ENCODE measurements at places on chromosomes 7 and 10. TPM values are rescaled to one million over a fixed set of nuclear protein-coding genes. Genes with fewer than 3 reads are reported as not detected.

- H3K4me1 ChIP-seq: no peaks in the 10 kb centered on the region
- DNase-seq: no peak
Measured at GRCh38 chr10:130621231-130621775, 485.1 kb downstream of the GLRX3 start.

- H3K27ac ChIP-seq: no peak overlapping the region
- no peak for DNase-seq
- H3K4me3 ChIP-seq: no peak overlapping the region
- no peaks in the 10 kb centered on the region for H3K4me1 ChIP-seq
Measured at GRCh38 chr10:117257721-117258120, 16.8 kb downstream of the SLC18A2 start.

GRCh38 chr7:142567201-142568075, 181.8 kb upstream of the PRSS1 start:
- H3K27me3 ChIP-seq: peaks cover 4% of the 10 kb centered on the region
- H3K4me1 ChIP-seq: no peaks in the 10 kb centered on the region
- H3K4me3 ChIP-seq: no peak overlapping the region
- H3K27ac ChIP-seq: no peak overlapping the region

Gene TAS2R4
- total RNA-seq: 0.25 TPM

Gene RARRES2
- 19.6 TPM for total RNA-seq

DNA sequence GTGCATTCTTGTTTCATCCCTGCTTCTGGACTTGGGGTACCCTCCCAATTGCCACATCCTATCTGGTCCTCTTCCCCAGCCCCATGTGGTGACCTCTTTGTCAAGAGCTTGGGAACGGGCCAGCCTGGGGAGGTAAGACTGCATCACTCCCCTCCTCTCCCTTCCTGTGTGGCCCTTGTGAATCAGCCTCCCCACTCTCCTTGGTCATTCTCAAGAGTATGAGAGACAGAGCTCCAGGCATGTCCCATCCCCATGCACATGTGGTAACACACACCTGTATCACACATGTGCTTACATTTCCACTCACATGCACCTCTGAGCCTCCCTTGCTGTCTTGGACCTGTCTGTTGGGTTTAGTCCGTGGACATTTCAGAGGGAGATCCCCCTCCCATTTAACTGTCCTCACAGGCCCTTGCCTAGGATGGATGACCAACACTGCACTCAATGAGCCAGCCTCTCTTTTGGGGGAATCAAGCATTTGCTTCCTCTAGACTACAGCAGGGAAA, 2.6 kb downstream of the MRPL43 start:
- no peak overlapping the region for H3K4me3 ChIP-seq
- H3K27ac ChIP-seq: no peak overlapping the region
- no peak for DNase-seq
- H3K4me1 ChIP-seq: peaks cover 30% of the 10 kb centered on the region

DNA sequence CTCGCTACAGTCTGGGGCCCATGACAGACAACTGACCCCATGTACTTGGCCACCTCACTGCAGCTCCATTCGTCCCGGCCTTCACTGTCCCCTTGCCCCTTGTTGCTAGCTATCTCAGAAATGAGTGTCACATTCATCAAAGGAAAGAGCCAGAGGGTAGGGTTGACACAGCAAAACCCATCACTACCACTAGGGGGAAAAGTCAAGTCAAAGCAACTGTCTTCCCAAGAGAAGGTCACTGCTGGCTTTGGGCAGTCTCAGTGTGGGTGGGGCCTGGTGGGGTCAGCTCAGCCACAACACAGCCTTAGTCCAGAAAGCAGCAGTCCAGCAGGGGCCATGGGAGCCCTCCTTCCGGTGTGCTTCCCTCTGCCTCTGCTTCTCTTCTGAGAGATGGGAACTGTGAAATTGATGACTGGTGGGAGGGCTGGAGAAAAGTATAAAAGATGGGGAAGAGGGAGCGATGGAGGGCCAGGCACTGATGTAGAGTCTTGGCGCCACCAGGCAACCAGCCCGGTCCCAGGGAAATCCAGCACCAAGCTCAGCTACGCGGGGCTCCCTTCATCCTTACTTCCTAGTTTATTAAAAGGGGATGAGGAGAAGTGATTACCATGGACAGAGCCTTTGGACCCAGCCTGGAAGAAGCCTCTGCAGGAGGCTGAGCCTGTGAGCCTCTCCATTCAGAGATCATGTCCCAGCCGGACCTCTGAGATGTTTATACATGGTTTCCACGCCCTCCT, 58.0 kb downstream of the PLXNA4 start:
- H3K27me3 ChIP-seq: no peaks in the 10 kb centered on the region
- no peak overlapping the region for H3K27ac ChIP-seq
- peaks cover 17% of the 10 kb centered on the region for H3K4me1 ChIP-seq
- no peaks in the 10 kb centered on the region for H3K36me3 ChIP-seq
- no peak for DNase-seq
- H3K4me3 ChIP-seq: no peak overlapping the region

Gene ITGA8
- 2.8 TPM for total RNA-seq

DNA sequence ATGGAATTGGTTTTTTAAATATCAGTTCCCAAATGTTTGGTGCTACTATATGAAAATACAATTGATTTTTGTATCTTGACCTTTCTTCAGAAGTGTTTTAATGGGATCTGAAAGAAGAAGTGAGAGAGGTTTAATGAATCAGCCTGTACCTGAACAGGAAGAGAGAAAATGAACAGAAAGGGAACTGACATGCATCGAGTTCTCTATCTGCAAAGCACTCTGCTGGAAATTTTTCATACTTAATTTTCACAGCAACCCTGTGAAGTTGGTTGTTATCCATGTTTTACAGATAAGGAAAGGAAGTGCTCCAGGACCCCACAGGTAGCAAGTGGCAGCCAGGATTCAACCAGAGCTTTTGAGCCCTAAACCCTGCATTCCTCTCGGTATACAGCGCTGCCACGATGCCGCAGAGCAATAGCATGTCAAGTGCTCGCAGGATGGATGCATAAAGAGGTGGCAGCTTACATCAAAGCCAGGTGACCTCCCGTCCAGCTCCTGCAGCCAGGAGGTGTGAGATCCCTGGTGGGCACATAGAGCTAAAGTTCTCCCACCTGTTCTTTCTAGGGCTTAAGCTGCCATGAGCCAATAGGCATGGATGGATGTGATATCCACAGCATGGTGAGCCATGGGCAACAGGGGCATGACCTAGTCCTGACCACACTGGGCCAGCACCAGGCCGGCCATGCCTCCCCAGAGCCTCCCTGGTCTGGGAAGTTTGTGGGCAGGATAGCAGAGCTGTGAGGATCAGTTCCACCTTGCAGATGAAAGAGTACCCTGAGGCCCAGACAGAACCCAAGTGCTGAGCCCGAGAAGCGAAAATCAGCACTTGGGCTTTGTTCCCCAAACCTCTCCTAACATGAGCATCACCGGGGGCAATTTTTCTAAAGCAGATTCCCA, 57.2 kb downstream of the CALML3 start:
- no peak overlapping the region for H3K4me3 ChIP-seq
- no peaks in the 10 kb centered on the region for H3K27me3 ChIP-seq
- DNase-seq: no peak
- peaks cover 26% of the 10 kb centered on the region for H3K4me1 ChIP-seq

Gene LRRC18
- total RNA-seq: not detected

Gene CRHR2
- total RNA-seq: 0.37 TPM

Gene CTAGE15
- total RNA-seq: 0.13 TPM

GRCh38 chr10:75736889-75737579, 305.6 kb downstream of the LRMDA start:
- DNase-seq: no peak
- no peaks in the 10 kb centered on the region for H3K36me3 ChIP-seq
- no peaks in the 10 kb centered on the region for H3K27me3 ChIP-seq
- no peak overlapping the region for H3K27ac ChIP-seq
- no peak overlapping the region for H3K4me3 ChIP-seq

- no peak for DNase-seq
Measured at GRCh38 chr7:113582471-113582870, 336.3 kb downstream of the PPP1R3A start.

Gene GIMAP1
- 2.7 TPM for total RNA-seq

DNA sequence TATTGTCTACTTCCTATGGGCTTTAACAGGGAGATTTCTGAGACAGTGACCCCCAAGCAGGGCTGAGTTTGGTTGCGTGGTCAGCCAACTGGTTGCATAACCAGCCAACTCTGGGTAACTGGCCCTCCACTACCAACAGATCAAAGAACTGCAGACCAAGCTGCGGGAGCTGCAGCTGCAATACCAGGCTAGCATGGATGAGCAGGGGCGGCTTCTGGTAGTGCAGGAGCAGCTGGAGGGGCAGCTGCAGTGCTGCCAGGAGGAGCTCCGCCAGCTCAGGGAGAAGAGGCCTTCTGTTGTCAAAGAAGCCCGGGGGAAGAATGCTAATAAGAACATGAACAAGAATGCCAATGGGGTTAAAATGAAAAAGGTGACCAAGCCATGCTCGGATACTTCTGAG, 15.7 kb upstream of the FLNC start:
- no peak for DNase-seq
- no peak overlapping the region for H3K27ac ChIP-seq
- no peaks in the 10 kb centered on the region for H3K36me3 ChIP-seq
- H3K4me3 ChIP-seq: no peak overlapping the region
- H3K4me1 ChIP-seq: peaks cover 8% of the 10 kb centered on the region

Gene GNAT3
- not detected for total RNA-seq

GRCh38 chr7:15648461-15648961, 38.0 kb downstream of the MEOX2 start:
- H3K36me3 ChIP-seq: no peaks in the 10 kb centered on the region
- H3K27ac ChIP-seq: peak overlapping the region; percentile 2
- no peak for DNase-seq
- no peak overlapping the region for H3K4me3 ChIP-seq

- peaks cover 15% of the 10 kb centered on the region for H3K4me1 ChIP-seq
- DNase-seq: no peak
- H3K27me3 ChIP-seq: no peaks in the 10 kb centered on the region
- H3K36me3 ChIP-seq: peaks cover 42% of the 10 kb centered on the region
- peak overlapping the region; percentile 80 for H3K27ac ChIP-seq
Measured at GRCh38 chr10:125823663-125824251, 411 bp downstream of the BCCIP start.

Gene STOX1
- total RNA-seq: 0.42 TPM

DNA sequence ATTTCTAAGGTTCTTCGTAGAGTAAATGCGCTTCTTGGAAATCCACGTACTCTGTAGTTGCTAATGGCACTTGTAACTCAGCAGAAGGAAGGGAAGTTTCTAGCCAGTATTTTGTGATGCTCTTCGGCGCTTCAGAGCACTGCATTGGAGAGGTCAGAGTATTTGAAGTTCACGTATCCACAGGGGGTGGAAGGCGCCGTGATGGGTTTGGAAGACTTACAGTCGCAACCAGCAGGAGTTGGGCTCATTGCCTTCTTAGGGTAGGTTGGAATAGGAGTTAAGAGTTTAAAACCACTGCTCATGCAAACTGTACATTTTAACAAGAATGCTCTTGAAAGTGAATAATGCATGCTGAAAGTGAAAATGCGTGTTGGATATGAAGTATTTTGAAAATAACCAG, 49.1 kb downstream of the SHH start:
- peaks cover 30% of the 10 kb centered on the region for H3K4me1 ChIP-seq
- peaks cover 45% of the 10 kb centered on the region for H3K36me3 ChIP-seq
- H3K27me3 ChIP-seq: no peaks in the 10 kb centered on the region
- no peak overlapping the region for H3K4me3 ChIP-seq

- no peaks in the 10 kb centered on the region for H3K27me3 ChIP-seq
- H3K27ac ChIP-seq: no peak overlapping the region
- no peak overlapping the region for H3K4me3 ChIP-seq
- no peak for DNase-seq
- no peaks in the 10 kb centered on the region for H3K36me3 ChIP-seq
Measured at GRCh38 chr10:35352512-35352911, 16.2 kb downstream of the CCNY start.

- no peaks in the 10 kb centered on the region for H3K36me3 ChIP-seq
- H3K4me3 ChIP-seq: no peak overlapping the region
- H3K27me3 ChIP-seq: peaks cover 4% of the 10 kb centered on the region
- H3K4me1 ChIP-seq: peaks cover 13% of the 10 kb centered on the region
Measured at GRCh38 chr7:135731-136645, 56.4 kb upstream of the FAM20C start.

GRCh38 chr10:118362103-118362502, 20.0 kb upstream of the FAM204A start:
- no peak overlapping the region for H3K4me3 ChIP-seq
- no peak for DNase-seq
- H3K4me1 ChIP-seq: no peaks in the 10 kb centered on the region
- H3K27ac ChIP-seq: no peak overlapping the region
- no peaks in the 10 kb centered on the region for H3K27me3 ChIP-seq

GRCh38 chr7:22696541-22697228, 30.3 kb upstream of the IL6 start:
- H3K27ac ChIP-seq: no peak overlapping the region
- no peaks in the 10 kb centered on the region for H3K36me3 ChIP-seq
- H3K4me1 ChIP-seq: peaks cover 7% of the 10 kb centered on the region
- H3K27me3 ChIP-seq: no peaks in the 10 kb centered on the region

GRCh38 chr10:104333032-104333727, 5.1 kb downstream of the ITPRIP start:
- no peaks in the 10 kb centered on the region for H3K36me3 ChIP-seq
- no peaks in the 10 kb centered on the region for H3K27me3 ChIP-seq
- DNase-seq: no peak
- peaks cover 98% of the 10 kb centered on the region for H3K4me1 ChIP-seq

Gene ZDHHC6
- total RNA-seq: 18.3 TPM

DNA sequence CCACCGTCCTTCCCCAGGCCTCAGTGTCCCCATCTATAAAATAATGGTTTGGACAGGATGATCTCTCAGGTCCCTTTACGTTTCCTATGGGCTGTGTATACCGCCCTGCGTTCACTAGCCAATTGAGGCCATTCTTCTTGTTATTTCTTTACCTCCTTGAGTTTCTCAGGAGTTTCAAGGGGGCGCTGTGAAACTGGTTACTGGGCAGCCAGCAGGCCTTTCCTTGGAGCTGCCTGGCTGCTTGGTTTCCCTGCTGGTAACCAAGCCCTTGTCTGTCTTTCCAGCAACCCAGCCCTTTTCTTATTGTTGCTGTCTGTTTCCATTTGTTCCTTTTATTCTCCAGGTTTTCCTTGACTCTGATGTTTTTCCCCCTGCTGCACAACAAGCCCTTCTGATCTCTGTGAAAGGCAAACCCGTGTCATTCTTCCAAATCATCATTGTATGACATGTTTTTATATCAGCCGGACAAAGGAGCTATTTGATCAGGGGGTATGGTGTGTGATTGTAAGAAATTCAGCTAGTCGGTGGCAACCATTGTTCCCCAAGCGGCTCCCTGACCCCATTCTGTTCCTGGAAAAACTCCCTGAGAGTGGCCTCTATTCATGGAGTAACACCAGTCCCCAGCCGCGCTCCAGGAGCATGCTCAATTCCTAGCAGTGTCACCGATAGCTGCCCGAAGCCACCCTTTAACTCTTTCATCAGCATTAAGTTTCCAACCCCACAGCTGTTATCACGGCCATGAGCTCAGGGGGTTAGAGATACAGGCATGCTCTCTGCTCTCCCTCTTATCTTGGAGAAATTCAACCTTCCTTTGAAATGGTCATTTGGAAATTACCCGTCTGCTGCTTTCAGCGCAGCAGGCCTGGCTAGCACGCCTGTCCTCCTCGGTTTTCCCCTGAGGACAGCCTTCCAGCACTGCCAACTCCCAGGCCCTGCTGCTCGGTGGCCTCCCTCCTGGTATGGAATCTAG, 26.6 kb downstream of the FGF8 start:
- H3K4me1 ChIP-seq: no peaks in the 10 kb centered on the region
- no peaks in the 10 kb centered on the region for H3K36me3 ChIP-seq
- H3K4me3 ChIP-seq: no peak overlapping the region
- DNase-seq: no peak
- no peak overlapping the region for H3K27ac ChIP-seq
- no peaks in the 10 kb centered on the region for H3K27me3 ChIP-seq
